Stimulated activated naive CD8-positive, alpha-beta T cell treated with anti-CD3 and anti-CD28 coated beads, Interleukin-15, amount 100 ng/mL, for 72 hours (primary cell): ENCODE measurements at places on chromosomes 12 and 14.

- DNase-seq: no peak
Measured at GRCh38 chr12:123713398-123713797, 1.2 kb downstream of the ATP6V0A2 start.

GRCh38 chr14:68104518-68104917 lies 284.9 kb downstream of the RAD51B start:
- DNase-seq: no peak

GRCh38 chr14:30796707-30797106 lies 77.7 kb upstream of the COCH start:
- DNase-seq: no peak

DNA sequence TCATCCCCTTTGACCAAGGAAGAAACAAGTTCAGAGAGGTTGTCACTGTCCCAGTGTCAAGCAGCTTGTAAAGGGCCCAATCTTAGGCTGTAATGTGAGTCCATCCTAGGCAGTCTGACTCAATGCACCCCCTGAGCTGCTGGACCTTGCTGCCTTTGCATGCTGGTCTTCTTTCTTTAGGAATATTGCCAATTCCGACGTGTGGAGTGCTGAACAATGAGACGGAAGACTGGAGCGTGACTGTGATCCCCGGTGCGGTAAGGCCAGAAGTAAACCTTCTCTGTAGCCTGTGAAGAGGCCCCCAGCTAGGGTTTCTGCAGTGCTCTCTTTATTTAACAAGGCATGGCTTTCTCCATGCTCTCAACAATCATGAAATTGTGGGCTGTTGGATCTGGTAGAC lies 963 bp downstream of the TCTN2 start:
- DNase-seq: no peak

DNA sequence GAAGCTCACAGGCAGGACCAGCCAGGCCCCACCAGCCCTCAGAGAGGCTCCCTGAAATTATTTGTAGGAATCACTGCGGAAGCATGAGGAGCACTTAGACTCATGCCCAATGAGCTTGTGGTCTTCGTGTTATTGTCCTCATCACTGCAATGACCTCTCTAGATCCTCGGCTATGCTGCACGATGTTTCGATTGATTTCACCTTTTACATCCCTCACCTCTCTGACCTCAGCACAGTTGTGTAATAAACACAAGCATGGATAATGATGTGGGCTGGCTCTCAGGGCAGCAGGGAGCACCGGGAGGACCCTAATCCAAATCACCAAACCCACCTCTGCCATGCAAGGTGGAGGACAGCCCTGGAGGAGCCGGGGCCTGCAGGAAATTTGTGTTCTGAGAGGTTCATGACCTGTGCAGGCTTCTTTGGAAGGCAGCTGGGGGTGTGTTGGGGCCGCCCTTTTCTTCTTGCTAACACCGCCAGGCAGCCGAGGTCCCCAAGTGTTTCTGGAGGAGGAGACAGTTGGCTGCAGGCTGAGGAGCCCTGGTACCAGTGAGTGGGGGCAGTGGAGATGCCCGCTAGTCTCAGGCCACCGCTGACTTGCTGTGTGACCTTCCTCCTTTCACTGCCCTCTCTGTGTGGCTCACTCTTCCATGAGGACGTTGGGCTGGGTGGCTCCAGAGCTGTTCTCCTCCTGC lies 29.5 kb upstream of the EML1 start:
- DNase-seq: no peak

DNA sequence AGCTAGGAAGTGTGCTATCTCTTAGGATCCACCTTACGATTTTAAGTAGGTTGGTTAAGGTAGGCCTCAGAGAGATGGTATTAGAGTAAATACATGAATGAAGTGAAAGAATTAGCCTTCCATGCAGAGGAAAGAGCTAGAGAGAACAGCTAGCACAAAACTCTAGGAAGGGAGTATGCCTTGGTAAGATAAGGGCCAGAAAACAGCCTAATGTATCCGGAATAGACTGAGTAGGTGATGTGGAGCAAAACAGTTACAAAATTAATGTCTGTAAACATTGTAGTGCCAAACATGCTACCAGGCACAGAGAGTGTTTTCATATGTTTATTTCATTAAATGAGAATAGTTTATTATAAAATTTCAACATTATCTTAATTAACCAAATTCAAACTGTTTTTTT lies 315.1 kb downstream of the SOX5 start:
- DNase-seq: no peak

DNA sequence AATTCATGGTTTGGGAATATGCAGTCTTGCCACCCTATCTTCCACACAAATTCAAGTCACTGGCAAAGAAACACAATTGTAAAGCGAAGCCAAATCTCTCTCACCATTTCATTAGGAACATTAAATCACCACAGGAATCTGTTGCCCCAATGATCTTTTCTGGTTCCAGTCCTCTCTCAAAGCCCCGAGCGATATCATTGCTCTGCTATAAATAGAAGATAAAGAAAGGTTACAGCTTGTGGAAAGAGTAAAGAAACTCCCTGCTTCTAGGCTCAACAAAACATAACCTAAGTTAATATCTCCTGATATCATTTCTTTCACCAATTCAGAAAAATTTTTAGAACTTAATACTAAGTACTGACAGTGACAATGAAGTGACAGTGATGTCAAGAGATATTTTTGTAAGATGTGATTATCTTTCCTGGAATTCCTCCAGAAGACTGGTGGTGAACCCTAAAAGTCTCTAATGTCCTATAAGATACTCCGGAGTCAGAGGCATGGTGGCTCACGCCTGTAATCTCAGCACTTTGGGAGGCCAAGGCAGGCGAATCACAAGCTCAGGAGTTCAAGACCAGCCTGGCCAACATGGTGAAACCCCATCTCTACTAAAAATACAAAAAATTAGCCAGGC lies 33.8 kb downstream of the CBX5 start:
- DNase-seq: no peak

DNA sequence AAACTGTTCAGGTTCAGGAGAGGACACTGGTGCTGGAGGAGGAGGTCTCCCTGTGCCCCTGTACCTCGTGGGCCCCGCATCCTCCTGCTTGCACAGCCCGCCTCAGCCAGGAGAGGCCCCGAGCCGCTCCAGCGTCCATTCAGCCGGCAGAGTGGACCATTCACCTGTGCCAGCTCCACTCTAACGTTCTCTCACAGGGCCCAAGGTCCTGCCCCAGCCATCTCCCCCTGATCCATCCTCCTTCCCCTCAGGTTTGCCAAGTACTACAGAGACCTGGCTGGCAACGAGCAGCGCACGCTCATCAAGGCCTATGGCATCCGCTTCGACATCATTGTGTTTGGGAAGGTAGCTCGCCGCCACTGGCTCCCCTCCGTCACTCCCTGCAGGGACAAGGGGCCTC lies 22.2 kb downstream of the P2RX4 start:
- DNase-seq: no peak

DNA sequence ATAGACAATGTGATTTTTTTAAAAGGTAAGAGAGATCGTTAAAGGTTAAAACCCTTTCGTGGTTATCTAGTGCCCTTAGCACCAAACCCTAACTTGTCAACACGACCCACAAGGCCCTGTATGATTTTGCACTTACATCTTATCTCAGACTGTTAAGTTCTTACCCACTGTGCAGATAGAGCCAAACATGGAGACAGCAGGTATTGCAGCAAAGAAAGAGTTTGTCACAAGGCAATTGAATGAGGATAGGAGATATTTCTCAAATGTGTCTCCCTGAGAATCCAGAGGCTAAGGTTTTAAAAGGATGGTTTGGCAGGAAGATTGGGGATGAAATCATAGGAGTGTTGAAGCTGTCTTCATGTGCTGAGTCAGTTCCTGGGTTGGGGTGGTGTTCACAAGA lies 313.4 kb downstream of the AEBP2 start:
- DNase-seq: no peak

DNA sequence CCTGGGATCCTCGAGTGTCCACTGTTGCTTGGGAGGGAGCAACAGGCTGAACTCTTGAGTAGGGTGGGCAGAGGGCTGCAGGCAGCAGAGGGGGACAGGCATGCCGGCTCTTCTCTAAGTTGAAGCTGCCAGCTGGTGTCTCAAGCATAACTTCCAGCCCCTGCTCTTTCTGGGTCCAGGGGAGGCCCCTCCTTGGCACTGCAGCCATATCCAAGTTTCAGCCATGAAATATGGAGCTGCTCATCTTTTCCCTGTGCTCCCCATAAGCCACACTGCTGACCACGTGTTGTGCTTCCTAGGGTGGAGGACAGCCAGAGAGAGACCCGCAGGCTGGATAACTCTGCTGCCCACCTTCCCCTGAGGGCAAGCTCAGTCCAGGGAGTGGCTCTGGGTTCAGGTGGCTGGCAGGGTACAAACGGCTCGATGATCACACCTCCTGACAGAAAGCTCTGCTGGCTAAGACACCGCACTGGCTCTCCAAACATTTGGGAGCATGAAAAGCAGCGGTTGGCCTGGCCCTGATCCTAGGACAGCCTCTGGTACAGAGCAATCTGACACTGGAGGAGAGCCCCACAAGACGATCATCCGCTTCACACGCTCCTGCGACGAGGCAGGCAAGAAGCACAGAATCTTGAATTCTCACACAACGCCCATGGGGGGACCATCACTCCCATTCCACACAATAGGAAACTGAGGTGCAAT lies 79.6 kb downstream of the PITPNM2 start:
- no peak for DNase-seq

- DNase-seq: no peak
Measured at GRCh38 chr14:99519347-99519881, 38.2 kb downstream of the CCNK start.

GRCh38 chr12:103846415-103846814 lies 5.4 kb upstream of the NT5DC3 start:
- no peak for DNase-seq

GRCh38 chr12:111361717-111362576 lies 6.9 kb downstream of the PHETA1 start:
- no peak for DNase-seq

DNA sequence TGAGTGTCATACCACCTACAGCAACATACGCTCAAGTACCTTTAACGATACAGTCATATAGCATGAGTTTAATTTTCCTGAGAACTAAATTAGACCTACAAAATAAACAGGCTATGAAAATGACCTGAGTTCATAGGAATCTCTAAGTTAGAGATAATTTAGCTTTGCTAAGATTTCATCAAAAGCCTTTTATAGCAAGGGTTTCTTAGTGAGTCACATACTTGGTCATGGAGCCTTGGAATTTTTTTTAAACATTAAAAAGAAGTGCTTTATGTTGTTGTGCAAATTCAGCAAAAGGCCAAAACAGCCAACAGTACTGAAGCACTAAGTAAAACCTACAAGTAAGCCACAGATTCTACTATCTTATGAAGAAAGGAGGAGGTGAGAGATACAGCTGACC lies 93.6 kb upstream of the FERMT2 start:
- DNase-seq: no peak

DNA sequence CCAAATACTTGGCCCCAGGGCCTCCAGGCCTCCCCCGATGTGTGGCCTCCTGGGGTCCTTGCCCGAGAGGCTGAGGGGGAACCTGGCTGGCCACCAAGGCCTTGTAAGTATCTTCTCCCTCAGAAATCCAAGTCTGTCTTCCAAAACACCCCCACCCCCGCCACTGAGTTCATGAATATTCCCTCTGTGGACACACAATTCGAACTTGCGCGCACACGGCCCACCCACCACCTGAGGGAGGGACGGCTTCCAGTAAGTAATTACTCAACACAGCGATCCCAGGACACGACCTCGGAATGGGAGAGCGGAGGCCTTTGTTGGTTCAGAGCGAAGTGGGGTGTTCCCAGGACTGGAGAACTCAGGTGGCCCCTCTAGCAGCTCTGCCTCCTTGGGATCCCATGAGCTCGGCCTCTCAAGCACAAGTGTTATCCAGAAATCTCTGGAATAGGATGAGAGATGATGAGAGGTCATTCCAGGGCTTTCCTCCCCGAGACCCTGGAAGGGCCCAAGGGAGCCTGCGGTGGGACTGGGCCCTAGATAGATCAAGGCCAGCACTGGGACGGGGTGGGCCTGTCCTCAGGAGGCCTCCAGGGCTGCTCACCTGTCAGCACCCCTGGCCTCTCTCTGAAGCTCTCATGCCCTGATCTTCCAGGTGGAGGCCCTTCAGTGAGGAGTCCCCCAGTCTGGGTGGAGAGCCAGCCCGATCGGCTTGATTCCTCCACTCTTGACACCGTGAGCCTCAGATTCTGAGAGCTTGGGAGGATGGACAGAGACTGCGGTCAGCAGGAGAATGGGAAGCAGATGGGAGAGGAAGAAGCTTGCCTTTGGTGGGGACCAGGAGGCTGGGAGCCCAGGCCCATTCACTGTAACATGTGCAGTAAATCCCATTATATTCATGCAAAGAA lies 219.0 kb upstream of the RTL1 start:
- no peak for DNase-seq

DNA sequence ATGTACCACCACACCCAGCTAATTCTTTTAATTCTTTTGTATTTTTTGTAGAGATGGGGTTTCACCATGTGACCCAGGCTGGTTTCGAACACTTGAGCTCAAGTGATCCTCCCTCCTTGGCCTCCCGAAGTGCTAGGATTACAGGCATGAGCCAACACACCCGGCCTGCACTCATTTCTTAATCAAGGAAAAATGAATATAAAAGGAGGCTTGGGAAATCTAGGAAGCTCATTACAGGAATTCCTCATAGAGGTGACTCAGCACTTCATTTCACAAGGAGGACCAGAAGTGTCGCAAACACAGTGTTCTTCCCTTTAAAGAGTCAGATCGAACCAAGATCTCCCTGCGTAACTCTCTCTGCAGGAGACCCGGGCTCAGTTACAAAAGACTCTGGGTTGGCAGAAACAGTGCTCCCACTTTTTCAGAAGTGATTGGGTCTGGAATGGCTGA lies 30.3 kb downstream of the NFKBIA start:
- DNase-seq: no peak

- no peak for DNase-seq
Measured at GRCh38 chr14:97527993-97528392, 730.8 kb downstream of the VRK1 start.

GRCh38 chr14:93734086-93734822 lies 54.0 kb downstream of the PRIMA1 start:
- DNase-seq: no peak

- no peak for DNase-seq
Measured at GRCh38 chr12:107271523-107271922, 178.2 kb upstream of the CRY1 start.

GRCh38 chr12:88855301-88855700 lies 275.0 kb upstream of the KITLG start:
- no peak for DNase-seq

- DNase-seq: no peak
Measured at GRCh38 chr14:94380225-94381148, 7.9 kb downstream of the SERPINA1 start.

DNA sequence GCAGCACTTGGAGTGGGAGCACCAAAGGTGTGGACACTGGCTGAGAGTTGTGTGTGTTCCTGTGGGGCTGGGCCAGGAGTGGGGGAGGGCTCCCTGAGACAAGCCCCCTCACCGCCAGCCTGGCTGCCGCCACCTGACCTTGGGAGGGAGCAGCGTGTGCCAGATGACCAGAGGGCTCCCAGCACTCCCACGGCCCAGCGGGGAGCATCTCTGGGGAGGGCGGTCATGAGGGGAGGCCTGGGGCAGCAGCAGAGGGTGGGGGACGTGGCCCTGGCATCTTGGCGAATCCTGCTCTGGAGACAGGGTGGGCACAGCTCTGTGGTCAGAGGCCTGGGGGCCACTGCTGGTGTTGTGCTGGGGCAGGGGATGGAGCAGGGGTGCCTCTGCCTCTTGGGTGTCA lies 10.7 kb downstream of the CEP170B start:
- no peak for DNase-seq

- no peak for DNase-seq
Measured at GRCh38 chr12:47507221-47507620, 198.6 kb downstream of the RPAP3 start.

- no peak for DNase-seq
Measured at GRCh38 chr12:12447837-12448236, 91.0 kb downstream of the BORCS5 start.
